Activated T-helper 1 cell treated with anti-CD3 and anti-CD28 coated beads, Interleukin-12 subunit alpha, Interleukin-12 subunit beta, Interleukin-2, Interleukin-4 antibody, amounts not matched to agents 30 ng/mL and 10 ng/mL and 1 ng/mL, durations not matched to agents 14 hours and 24 hours and 36 hours (primary cell): ENCODE measurements at places on chromosomes 2 and 18. TPM values are rescaled to one million over a fixed set of nuclear protein-coding genes. Genes with fewer than 3 reads are reported as not detected.

DNA sequence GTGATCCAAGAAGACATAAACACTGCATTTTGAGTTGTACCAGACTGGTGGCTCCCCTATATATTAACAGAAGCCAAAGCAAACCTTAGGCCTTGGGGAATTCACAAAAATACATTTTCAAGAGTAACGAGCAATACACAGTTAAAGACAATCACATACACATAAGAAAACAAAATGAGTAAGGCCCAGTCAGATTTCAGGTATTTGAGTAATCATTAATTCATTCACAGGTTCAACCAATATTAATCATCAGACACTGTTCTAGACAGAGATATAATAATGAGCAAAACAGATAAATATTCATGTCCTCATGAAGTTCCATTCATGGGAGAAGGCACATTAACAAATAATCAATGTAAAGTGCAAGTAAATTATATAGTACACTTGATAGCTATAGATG lies 9.6 kb downstream of the STPG4 start:
- no peak for DNase-seq

SNED1 gene
- total RNA-seq: 1.6 and 2.5 TPM in 2 replicates

GRCh38 chr2:40144022-40144421 lies 307.9 kb downstream of the SLC8A1 start:
- DNase-seq: no peak

DNA sequence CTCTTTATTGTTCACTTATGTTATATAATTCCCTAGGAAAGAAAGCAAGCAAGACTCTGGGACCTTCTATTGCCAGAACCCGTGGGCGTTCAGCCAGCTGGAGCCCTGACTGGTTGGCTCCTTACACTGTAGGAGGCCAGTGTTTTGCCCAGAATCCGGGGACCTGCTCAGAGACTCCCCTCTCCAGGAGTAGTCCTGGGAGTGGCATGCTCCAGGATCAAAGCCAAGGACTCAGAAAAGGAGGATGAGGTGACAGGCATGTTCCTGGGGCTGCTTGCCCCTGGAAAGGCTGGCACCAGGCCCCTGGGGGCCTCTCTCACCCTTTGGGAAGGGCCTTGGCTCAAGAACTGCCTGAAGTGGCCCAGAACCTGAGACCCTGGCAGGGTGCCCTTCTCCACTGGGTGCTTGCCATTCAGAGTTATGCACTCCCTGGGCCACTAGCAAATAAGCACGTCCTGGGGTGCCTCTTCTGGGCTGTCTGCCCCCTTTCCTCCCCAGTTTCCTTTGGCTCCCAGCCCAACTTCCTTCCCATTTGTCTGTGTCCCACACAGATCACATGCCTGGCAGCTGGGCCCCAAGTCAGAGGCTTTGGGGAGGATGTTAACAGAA lies 19.6 kb upstream of the KIF3C start:
- no peak for DNase-seq

GRCh38 chr18:56390626-56391025 lies 247.8 kb downstream of the TXNL1 start:
- no peak for DNase-seq

IL1RL2 gene
- 0.16 TPM in 1 of 2 replicates, not detected in the other for total RNA-seq

MDH1B gene
- total RNA-seq: 0.20 and 0.36 TPM in 2 replicates

- DNase-seq: no peak
Observed at GRCh38 chr2:2332381-2332780, 1.3 kb upstream of the MYT1L start.

DNA sequence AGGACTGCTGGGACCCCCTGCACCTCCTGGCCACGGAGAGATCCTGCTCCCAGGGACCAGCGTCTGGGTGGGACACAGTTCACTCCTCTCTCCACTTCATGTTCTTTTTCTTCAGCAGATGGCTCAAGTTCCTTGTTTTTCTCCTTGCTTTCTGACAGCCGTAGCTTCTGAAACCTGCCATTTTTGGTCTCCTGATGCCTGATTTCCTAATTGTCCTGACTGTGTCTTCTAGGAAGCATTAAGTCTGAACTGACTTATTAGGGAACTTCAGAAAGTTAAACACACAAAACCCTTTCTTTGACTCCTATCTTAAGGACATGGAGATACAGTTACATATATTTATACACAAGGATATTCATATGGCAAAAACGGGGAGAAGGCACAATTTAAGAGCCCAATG lies 22.7 kb downstream of the CNNM4 start:
- no peak for DNase-seq

CMPK2 gene
- 4.1 and 7.4 TPM in 2 replicates for total RNA-seq

DNA sequence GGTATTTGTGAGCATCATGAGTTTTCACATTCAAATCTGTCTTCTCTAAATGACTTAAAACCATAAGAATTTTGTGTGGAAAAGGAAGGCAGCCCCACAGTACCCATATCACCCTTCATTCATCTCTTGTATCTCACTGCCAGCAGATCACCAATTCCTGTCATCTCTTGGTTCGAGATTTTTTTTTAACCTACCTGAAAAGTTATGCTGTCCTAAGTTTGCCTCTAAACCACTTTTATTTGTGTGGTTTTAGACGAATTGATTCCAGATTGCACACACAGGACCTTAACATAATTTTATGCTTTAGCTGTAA lies 32.0 kb downstream of the ABCG5 start:
- no peak for DNase-seq

DNA sequence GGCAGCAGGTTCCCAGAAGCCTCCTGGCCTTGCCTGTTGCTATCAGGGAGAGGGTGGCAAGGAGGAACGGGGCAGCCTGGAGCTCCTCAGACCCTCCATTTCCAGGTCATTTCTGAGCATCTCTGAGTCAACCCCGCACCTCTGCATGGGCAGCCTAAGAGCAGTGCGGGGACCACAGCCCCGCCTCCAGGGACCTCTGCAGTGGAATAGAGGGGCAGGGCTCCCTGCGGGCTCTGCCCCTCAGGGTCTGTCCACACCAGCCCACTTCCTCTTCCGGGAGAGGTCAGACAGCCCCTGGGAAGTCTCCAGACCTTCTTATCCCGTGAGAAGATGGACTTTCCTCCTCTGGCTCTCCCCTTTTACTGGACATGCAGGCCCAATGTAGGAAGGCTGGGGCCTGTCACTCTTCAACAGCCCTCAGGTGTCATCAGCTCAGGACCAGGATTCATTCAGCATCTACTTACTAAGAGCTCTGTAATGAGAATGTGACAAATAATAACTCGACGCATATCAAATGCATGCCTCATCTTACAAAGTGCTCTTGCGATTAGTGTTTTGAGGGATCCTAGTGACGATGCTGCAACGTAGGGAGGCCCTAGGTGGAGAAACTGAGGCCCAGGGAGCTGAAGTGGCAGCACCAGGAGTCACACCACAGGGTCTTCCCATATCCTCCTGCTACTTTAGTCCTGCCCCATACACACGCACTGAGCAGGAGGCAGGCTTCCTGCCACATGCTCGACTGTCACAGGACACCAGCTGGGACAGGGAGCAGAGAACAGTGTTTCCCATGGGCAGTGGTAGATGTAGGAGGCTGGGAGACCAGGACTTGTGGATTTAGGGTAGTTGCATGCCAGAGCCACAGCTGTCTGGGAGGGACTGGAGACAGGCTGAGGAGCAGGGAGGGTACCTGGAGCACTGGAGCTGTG lies 28.0 kb downstream of the SH2D6 start:
- DNase-seq: no peak

GRCh38 chr2:25079050-25079635 lies 37.3 kb downstream of the EFR3B start:
- DNase-seq: no peak

GRCh38 chr18:12417687-12418086 lies 10.0 kb downstream of the PRELID3A start:
- DNase-seq: no peak

DNA sequence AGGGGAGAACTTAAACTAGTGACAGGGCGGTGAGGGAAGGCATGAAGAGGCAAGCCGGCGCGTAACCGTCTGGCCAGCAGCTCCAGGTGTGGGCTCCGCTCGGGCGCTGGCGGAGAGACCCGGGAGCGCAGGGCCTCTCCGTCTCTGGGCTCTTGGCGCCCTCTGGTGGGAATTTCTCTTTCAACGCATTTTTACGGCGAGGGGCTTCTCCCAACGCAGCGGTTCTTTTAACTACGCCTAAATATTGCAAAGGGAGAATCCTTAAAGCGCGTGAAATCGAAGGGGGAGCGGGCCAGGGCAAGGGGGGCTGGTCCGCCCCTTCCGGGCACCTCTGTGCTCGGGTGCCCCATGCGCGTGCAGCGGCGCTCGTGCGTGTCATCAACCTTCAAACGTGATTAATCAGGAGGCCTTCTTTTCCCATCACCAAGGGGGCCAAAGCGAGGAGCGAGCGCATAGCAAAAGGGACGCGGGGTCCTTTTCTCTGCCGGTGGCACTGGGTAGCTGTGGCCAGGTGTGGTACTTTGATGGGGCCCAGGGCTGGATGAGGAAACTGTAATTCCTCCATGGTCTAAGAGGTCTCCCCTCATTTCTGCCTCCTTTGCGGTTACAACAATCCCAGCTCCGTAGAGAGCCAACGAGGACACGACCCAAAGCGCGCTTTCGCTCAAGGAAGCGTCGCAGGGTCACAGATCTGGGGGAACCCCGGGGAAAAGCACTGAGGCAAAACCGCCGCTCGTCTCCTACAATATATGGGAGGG lies 762 bp upstream of the GAD1 start:
- DNase-seq: peak; percentile 54

GRCh38 chr2:196677404-196677803 lies 37.9 kb downstream of the CCDC150 start:
- DNase-seq: no peak

- no peak for DNase-seq
Observed at GRCh38 chr2:127644066-127645025, 1.6 kb upstream of the GPR17 start.

POTEC gene
- total RNA-seq: not detected in 2 replicates

GRCh38 chr18:46073474-46074331 lies 1.6 kb upstream of the PSTPIP2 start:
- DNase-seq: peak; percentile 47

- DNase-seq: no peak
Observed at GRCh38 chr2:186345745-186346144, 140.3 kb upstream of the ZC3H15 start.

- DNase-seq: no peak
Observed at GRCh38 chr2:137776697-137777096, 187.6 kb upstream of the HNMT start.
